RWPE2 (cell line): ENCODE measurements at places on chromosomes 7 and 10.

DNA sequence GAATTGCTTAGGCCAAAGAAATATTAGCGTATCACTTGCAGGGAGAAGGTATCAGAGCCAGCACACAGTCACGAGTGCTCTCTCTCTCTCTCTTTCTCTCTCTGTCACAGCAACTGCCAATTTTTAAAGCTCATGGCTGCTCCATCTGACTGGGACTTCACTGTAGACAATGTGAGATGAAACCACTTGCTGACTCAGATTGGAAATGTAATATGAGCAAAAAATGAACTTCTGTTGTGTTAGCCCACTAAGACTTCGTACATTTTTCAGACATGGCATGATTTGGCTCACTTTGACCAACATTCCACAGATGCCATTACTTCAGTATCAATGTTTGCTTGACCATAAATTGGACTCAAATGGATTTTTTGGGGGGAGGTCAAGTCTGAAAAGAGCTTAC, 68.1 kb downstream of the DGKB start:
- DNase-seq: no peak
- no peak overlapping the region for H3K4me3 ChIP-seq
- H3K4me1 ChIP-seq: no peaks in the 10 kb centered on the region
- no peaks in the 10 kb centered on the region for H3K27me3 ChIP-seq
- no peaks in the 10 kb centered on the region for H3K36me3 ChIP-seq
- H3K27ac ChIP-seq: no peak overlapping the region

- no peaks in the 10 kb centered on the region for H3K27me3 ChIP-seq
- H3K27ac ChIP-seq: no peak overlapping the region
- no peak overlapping the region for H3K4me3 ChIP-seq
- DNase-seq: no peak
These were observed 447.0 kb downstream of the GRID1 start for GRCh38 chr10:85919491-85920021.

DNA sequence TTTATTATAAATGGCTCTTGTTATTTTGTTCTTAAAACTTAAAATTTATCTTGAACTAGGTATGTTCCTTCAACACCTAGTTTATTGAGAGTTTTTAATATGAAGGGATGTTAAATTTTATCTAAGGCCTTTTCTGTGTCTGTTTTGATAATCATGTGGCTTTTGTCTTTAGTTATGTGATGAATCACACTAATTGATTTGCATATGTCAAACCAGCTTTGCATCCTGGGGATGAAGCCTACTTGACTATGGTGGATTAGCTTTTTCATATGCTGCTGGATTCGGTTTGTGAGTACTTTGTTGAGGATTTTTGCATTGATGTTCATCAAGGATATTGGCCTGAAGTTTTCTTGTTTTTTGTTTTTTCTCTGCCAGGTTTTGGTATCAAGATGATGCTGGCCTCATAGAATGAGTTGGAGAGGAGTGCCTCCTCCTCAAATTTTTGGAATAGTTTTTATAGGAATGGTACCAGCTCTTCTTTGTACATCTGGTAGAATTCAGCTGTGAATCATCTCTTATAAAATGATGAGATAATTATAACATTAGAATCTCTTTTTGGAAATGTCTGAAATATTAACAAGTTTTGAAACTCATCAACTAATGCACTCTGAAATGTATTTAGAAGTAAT, 78.7 kb upstream of the AGR3 start:
- H3K4me1 ChIP-seq: no peaks in the 10 kb centered on the region
- no peak overlapping the region for H3K4me3 ChIP-seq
- no peak overlapping the region for H3K27ac ChIP-seq
- H3K27me3 ChIP-seq: no peaks in the 10 kb centered on the region
- H3K36me3 ChIP-seq: no peaks in the 10 kb centered on the region
- DNase-seq: no peak

GRCh38 chr7:105228555-105228954, 160.2 kb downstream of the SRPK2 start:
- DNase-seq: no peak
- peaks cover 43% of the 10 kb centered on the region for H3K4me1 ChIP-seq
- peak overlapping the region; percentile 88 for H3K27ac ChIP-seq
- H3K27me3 ChIP-seq: no peaks in the 10 kb centered on the region
- H3K4me3 ChIP-seq: no peak overlapping the region

DNA sequence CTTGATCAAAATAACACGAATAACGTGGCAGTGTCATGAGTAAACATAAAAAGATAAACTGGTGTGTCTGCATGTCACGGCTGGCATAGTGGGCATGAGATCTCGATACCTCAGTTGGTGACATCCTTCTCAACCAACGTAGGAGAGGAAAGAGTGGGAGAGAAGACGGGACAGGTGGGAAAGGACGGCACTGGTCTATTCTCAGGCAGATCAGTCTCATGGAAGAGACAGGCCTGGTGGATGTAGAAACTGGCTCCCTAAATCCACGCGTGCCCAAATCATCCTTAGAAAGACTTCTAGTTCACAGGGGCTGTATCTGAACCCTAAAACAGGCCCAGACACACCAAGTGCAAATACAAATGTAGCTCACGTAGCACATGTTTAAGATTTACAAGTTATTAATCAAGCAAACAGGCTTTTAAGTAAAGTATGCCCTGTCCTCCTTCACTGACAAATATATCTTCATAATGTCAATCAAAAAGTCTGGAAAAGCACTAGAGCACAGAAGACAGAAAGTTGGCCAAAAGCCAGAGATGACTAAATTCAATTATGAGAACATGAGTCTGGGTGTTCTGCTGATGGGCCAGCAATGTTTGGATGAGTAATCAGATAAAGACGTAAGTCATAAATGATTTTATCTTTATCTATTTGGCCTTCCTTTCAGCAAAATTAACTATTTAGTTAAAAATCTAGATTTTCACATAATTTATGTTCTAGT, 56.3 kb downstream of the SFMBT2 start:
- DNase-seq: no peak
- H3K4me1 ChIP-seq: peaks cover 13% of the 10 kb centered on the region
- H3K36me3 ChIP-seq: peaks cover 3% of the 10 kb centered on the region; the same call in 1 of the 2 replicates
- peak overlapping the region; percentile 93 for H3K27ac ChIP-seq
- no peak overlapping the region for H3K4me3 ChIP-seq

GRCh38 chr10:24568042-24568441, 155.6 kb downstream of the ARHGAP21 start:
- H3K4me3 ChIP-seq: no peak overlapping the region
- H3K27ac ChIP-seq: no peak overlapping the region
- no peaks in the 10 kb centered on the region for H3K36me3 ChIP-seq
- H3K4me1 ChIP-seq: no peaks in the 10 kb centered on the region
- H3K27me3 ChIP-seq: no peaks in the 10 kb centered on the region

DNA sequence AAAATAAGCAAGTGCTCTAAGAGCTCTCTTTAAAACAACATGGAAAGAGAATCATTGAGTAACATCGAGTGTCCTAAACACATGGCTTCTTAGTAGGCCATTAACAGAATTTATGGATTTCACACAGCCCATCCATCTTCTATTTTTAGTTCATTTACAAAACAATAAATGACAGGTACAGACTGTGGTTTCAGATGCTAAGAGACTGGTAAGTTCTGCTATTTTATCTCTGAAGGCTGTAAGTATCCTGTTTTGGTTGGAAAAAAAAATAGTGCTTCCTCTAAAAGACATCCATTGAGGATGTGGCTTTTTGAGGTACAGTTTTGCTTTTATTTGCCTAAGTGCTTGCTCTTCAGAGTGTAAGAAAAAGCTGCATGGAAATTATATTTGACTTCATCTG, 27.4 kb upstream of the GNAI1 start:
- H3K36me3 ChIP-seq: no peaks in the 10 kb centered on the region
- no peak overlapping the region for H3K27ac ChIP-seq
- no peak for DNase-seq
- no peaks in the 10 kb centered on the region for H3K4me1 ChIP-seq

GRCh38 chr10:25747084-25747483, 186.9 kb upstream of the MYO3A start:
- H3K4me3 ChIP-seq: no peak overlapping the region
- no peaks in the 10 kb centered on the region for H3K4me1 ChIP-seq
- no peak for DNase-seq
- no peaks in the 10 kb centered on the region for H3K36me3 ChIP-seq

DNA sequence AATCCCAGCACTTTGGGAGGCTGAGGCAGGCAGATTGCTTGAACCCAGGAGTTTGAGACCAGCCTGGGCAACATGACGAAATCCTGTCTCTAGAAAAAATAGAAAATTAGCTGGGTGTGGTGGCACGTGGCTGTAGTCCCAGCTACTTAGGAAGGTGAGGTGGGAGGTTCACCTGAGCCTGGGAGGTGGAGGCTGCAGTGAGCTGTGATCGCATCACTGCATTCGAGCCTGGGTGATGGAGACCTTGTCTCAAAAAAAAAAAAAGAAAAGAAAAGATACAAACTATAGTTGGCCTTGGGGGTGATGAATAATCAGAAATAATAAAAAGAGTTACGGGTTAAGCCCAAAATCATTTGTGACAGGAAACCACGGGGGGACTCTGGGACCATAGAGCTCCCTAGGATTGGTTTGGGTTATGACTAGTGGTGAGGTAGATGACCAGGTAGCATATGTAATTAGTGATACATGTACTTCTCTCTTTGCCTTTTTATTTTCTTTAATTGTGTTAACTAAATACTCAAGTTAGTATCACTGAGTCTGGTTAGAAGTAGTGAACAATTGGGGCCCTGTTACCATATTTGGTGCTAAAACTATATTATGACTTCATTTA, 10.4 kb upstream of the ASCC1 start:
- peaks cover 3% of the 10 kb centered on the region for H3K4me1 ChIP-seq
- DNase-seq: no peak
- peak overlapping the region; percentile 10 for H3K27ac ChIP-seq
- no peaks in the 10 kb centered on the region for H3K27me3 ChIP-seq
- peaks cover 68% of the 10 kb centered on the region for H3K36me3 ChIP-seq

DNA sequence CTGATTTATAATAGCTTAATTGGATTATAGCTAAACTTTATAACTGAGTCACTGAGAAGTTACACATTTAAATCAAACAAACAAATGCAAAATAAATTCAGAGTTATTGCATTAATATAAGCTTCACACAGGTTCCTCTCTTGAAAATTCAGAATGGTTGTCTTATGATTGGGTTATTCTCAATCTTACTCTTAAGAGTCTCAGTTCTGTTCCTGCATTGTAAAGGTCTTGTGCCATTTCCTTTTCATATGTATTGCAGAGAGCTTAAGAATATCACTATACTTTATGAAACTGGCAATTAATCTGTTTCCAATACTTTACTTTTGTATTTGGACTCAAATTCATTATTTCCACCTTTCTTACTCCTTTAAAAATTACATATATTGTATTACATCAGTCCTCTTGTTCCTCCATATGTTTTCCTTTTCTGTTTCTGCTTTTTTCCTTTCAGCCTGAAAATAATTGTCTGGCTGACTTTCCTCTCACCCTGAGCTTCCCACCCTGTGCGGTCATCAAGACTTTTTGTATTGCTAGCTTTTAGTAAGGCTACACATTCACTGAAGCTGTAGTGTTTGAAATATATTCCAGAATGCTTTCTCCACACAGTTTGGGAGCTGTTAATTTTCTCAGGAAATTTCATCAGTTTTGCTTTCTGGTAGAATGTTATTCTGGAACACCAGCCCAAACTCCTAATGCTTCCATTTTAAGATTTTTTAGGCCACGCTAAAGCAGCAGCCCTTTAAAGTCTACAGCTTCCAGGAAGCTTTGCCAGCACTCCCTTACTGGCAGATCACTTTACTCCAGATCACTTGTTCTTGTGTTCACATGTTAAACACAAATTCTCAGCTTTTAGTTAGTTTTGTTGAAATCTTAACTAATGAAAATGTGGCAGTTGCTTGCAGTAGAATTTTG, 139.4 kb downstream of the KCND2 start:
- H3K27me3 ChIP-seq: no peaks in the 10 kb centered on the region
- H3K27ac ChIP-seq: no peak overlapping the region
- DNase-seq: no peak
- H3K4me1 ChIP-seq: peaks cover under 1% of the 10 kb centered on the region
- no peak overlapping the region for H3K4me3 ChIP-seq
- no peaks in the 10 kb centered on the region for H3K36me3 ChIP-seq

DNA sequence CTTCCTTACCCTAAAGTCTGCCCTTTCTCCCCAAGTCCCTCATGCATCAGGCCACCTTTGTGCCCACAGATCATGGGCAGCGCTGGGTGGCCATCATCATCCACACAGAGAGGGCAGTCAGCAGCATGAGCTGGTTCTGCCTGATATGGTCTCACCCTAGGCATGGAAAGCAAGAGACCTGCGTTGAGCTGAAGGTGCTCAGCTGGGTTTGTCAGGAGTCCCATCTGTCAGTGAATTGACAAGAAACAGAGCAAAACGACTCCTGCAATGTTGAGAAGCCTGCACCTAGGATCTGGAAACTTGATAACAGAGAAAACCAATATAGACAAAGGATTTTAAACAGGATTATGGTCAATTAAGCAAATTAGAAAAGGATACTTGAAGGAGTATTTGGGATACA, 242.7 kb upstream of the PRSS1 start:
- H3K27me3 ChIP-seq: no peaks in the 10 kb centered on the region
- no peaks in the 10 kb centered on the region for H3K36me3 ChIP-seq
- no peak for DNase-seq
- no peak overlapping the region for H3K4me3 ChIP-seq
- H3K27ac ChIP-seq: no peak overlapping the region

GRCh38 chr10:33325929-33326328, 8.5 kb downstream of the NRP1 start:
- peaks cover 34% of the 10 kb centered on the region for H3K4me1 ChIP-seq
- no peak overlapping the region for H3K27ac ChIP-seq
- H3K36me3 ChIP-seq: peaks cover 98% of the 10 kb centered on the region
- no peak for DNase-seq

GRCh38 chr7:100540073-100540723, 1.2 kb downstream of the AGFG2 start:
- no peaks in the 10 kb centered on the region for H3K36me3 ChIP-seq
- H3K4me3 ChIP-seq: peak overlapping the region; percentile 82
